NCI-H774 (cell line): ENCODE measurements at places on chromosomes 5 and 9.

- DNase-seq = no peak
These were observed 12.9 kb upstream of the SLC34A1 start for GRCh38 chr5:177371120-177372033.

DNA sequence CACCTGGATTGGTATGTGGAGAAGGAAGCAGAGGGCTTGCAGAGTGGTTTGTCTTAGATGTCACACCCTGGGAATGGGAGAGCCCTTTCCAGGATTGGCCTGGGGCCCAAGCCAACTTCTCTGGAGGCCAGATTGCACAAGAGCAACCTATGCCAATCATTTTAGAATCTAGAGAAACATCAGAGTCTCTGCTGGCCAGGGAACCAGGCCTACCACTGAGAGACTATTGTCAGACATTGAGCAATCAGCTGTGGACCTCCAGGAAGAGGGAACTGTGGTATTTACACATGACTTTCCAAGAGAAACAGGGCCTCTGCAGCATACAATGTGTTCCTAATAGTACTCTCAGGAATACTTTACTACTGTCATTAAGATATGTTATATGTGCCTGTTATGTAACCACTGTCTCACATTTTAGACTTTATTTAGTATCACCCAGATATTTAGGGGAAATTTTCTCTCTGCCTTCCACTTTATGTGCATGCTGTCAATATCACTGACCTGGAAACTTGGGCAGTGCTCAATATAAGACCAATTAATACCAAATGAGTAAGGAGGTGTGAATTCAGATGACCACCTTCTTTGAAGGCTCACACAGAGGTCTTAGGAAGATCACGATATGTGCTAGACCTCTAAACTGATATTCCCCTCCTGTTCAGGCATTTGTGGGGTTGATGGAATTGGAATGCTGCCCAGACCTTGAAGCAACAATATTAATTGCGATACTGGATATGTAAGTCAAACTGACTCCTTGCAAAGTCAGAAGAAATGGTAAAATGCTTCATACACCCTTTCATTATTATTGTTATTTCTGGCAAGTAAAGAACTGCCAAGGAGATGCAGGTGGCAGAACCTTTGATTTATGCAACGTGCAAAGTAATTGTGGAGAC is 20.5 kb upstream of the CCL28 start:
- DNase-seq = no peak

DNA sequence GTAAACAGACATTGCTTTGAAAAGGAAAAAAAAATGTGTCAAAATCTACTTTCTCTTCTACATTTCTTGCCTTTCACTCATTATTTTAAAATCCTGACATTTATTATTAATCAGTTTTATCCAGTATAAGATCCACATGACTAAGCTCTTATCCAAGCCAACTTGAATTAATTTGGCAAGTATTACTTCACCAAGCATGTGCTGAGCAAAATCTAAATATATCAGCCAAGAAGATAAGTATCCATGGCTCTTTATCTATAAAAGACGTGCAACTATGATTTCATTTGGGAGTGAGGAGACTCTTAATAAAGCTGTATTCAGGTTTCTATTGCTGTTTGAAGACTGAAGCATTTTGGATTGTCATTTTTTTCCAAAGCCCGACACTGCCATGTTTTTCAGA is 221.3 kb downstream of the TRIM36 start:
- no peak for DNase-seq

DNA sequence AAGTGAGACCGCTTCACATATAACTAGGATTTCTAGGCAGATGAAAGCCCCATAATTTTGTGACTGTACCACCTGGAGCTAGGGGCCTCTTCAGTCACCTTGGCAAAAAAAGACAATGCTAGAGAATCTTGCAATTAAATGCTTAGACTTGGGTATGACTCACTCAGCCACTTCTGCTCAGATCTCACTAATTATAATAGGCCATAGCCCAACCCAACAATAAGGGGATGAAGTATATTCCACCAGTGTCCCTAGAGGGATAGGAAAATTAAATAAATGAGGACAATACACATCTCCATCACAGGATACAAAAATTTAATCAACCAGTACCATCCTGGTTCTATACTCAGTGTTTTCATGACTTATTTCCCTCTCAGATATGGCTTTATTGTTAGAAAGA is 1079.9 kb upstream of the C9orf72 start:
- DNase-seq = no peak

- no peak for DNase-seq
These were observed 108.6 kb downstream of the ACER2 start for GRCh38 chr9:19517202-19517942.

DNA sequence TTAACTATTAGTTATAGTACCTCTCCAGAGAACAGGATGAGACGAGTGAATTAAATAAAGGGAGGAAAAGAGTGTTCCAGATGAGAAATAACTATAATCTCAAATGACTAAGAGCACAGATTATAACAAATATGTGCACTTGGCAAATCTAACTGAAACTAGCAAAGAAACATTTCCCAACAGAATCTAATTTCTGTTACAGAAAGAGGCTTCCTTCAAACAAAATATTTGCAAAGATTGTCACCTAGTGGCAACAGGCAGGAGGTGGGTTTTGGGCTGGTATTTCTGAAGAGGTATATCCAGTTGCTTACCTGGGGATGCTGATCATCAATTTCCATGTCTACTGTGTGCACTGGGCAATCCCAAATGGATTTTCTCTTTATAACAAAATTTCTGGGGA is 5.6 kb upstream of the SPDL1 start:
- DNase-seq = no peak
